ENCODE measurements at places on chromosomes 11 and 22.

DNA sequence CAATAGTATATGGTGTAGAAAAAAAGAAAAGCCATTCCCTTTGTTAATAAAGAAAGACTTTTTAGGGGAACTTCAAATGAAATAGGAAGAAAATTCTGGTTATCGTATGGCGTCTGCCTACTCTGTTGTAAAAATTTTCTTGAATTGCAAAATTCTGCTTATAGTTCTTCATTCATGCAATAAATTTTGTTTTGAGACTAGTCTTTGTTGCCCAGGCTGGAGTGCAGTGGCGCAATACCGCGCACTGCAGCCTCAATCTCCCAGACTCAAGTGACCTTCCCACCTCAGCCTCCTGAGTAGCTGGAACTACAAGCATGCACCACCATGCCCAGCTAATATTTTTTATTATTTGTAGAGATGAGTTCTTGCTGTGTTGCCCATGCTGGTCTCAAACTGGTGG is 5.8 kb downstream of the DDIAS start:
- DNase-seq: no peak

- no peak for DNase-seq
These were observed 58.2 kb downstream of the ZNF280B start for GRCh38 chr22:22450343-22450839.

DNA sequence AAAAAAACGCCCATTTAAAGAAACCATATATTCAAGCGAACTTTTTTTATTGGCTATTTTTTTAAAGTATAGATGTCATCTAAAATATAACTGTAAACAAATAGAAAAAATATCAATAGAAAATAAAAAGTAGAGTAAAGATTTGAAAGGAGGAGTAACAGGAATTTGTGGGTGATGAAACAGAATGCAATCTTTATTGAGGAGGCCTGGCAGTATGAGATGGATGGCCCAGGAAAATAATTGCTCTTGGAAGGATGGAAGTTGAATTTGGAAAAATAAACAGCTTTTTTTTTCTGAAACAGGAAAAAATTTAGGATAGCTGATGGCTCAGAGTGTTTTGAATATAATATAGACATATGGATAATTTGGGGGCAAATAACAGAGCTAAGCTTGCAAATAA is 219.0 kb downstream of the CASP12 start:
- DNase-seq: no peak

GRCh38 chr22:45426387-45426786 is 12.9 kb downstream of the RIBC2 start:
- DNase-seq: no peak

DNA sequence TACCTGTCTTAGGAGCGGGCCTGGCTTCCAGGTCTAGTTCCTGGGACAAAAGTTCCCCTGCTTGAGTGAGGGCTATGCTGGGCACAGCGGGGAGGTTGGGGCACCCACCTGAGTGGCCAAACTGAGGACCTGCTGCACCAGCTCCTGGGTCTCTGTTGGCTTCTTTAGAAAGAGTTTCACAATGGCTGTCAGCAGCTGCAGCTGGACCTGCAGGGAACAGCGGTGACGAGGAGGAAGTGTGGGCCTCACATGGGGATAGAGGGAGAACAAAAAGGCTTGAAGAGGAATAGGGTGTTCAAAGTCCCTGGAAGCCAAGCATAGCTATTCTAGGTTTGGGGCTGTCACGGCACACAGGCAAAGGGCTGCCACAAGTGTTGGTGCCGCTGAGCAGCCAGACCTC is 26.7 kb upstream of the RASL10A start:
- DNase-seq: no peak

DNA sequence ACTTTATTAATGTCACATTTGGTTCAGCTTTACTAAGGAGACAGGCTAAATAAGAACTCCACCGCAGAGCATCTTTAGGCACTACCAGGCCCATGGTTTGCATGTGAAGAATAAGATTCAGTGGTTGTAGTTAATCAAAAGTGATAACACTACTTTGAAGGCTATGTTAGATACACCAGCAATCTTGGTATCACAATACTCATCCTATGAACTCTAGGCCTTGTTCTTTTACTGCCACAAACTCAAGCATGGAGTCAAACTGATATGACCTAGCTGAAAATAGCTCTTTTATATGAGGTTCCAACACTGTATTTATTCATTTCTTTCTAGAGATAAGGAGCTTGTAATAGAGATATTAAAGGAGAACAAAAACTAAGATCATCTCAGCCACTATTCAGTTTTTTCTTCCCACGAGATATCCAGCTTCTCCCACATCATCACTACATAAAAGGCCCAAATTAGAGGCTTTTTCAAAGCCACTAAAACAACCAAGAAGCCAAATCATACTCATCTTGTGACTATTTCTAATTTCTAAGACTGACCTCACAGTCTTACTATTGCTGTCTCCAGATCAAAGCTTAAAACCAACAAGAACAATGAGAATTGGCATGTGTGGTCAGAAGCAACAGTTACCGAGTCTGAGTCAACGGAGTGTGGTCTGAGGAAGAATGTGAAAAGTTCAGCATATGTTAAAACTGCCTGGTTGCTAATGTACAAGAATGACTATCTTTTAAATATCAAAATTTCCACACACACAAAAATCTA is 25.1 kb upstream of the GUCY1A2 start:
- DNase-seq: no peak

DNA sequence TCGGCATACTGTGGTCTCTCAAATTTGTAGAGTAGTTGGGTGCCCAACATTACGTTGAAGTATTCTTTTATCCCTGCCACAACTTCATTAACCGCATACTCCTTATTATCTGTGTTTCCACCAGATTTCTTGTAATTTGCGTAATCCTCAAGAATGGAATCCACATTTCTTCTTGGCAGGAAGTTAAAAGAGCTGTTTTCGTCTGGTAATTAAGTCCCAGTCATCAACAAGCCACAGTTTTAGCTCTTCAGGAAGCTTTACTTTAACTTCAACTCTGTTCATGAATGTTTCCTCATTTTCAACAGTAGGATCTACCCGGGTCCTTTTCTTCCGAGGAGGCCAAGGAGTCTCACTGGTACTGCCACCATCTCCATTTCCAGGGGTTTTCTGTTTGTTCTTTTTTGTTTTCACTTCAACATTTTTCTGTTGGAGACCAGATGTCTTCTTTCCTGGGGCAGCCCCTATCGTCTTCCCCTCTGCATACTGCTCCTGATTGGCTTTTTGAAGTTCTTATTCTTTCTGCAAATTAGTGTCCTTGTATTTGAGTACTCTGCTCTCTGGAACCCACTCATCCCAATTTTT is 30.3 kb downstream of the PDE3B start:
- DNase-seq: no peak

GRCh38 chr11:104433751-104434150 is 269.8 kb upstream of the PDGFD start:
- no peak for DNase-seq

GRCh38 chr11:110777775-110778174 is 65.5 kb upstream of the ARHGAP20 start:
- no peak for DNase-seq

GRCh38 chr11:64586366-64586765 is 4.7 kb upstream of the SLC22A12 start:
- no peak for DNase-seq

DNA sequence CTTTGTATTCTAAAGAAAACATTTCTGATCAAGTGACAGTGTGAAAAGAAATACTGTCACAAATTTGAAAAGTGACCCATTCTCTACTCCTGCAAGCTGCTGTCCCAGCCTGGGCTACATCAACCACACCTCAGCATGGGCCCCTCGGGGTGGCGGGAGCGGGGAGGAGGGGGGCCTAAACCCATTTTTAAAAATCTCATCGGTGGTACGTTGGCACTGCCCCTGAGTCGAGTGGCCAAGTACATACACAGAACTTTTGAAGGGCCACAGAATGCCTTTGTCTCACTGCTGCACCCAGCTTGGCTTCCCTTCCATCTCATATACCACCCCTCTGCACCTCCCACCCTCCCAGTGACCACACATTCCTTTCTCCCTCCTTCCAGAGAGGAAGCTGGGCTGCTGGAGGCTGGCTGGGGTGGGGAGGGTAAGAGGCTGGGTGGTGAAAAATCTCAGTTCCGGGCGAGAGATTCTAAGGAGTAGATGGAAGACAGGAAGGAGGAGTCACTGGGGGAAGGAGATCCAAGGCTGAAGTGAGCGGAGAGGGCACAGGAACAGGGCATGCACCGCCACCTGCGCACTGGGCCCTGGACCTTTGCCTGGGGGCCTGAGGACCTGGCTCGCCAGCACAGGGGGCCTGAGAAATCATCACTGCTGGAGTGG is 21.1 kb downstream of the FXYD6 start:
- DNase-seq: no peak

GRCh38 chr22:39621826-39622225 is 51.3 kb downstream of the CACNA1I start:
- no peak for DNase-seq

DNA sequence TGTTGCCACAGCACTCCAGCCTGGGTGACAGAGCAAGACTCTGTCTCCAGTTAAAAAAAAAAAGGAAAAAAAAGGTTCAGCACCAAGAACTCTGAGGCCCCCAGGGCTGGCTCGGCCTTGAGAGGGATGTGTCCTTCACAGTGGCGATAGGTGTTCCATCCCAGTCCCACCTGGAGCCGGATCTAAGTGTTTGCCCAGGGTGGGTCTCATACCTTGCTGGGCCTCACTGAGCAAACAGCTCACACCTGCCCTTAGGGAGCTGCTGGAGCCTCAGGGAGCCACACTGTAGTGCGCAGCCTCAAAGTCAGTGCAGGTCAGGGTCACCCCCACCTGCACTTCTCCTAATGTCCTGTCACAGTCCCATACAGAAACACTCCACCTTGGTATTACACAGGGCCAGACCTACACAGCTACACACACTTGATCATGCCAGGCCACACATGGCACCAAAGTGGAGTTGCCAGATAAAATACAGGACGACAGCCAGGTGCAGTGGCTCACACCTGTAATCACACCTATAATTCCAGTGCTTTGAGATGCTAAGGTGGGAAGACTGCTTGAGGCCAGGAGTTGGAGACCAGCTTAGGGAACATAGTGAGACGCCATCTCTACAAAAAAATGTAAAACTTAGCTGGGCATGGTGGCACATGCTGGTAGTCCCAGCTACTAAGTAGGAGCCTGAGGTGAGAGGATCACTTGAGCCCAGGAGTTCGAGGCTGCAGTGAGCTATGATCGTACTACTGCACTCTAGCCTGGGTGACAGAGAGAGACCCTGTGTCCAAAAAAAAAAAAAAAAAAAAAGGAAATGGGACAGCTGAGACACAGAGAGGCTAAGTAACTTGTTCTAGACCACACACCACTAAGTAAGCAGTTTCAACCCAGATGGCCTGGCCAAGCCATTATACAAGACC is 7.3 kb downstream of the STARD10 start:
- no peak for DNase-seq

DNA sequence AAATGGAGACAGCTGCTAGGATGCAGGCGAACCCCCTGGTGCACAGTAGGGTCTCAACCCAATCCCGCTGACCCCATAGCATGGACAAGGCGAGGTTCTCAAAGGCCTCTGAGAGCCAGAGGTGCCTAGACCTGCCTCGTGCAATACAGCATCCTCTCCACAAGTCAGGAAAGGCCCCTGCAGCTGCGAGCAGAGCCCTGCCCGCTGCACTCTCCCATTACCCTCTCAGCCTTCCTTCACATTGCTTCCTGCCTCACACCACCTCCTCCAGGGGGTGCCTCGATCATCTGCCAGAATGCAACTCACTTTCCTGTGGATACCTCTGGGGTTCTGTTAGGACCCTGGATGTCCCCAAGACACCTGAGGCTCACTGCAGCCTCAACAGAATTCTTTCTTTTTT is 42.8 kb upstream of the TCF20 start:
- no peak for DNase-seq

GRCh38 chr11:97937501-97937900 is 1083.2 kb upstream of the CNTN5 start:
- DNase-seq: no peak

DNA sequence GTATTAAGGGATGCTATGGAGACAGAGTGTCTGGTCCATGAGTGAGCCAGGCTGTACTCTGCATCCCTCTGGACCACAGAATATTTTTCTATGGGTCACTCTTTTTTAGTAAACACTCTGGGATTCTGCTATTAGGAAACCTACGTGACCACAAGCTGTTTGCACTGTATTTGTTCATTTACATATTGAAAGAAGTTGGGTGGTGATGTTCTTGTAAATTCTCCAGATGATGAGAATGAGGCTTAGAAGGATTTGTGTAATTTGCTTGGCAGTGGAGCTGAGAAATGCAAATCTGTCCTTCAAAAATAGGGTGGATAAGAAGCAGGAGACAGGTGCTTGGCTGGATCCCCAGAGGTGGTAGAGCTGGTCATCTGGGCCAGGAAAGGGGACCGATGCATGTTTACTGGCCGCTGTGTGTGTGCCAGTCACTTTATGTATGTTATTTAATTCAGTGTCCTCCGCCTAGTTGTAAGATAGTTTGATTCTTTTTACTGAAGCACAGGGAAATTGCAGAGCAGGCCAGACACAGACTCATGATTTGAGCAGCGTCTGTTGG is 63.7 kb upstream of the HEPHL1 start:
- DNase-seq: no peak

- DNase-seq: no peak
These were observed 1.6 kb downstream of the CBX7 start for GRCh38 chr22:39150848-39151215.

Data from NCI-H446 treated with DMSO at 0.1 percent for 48 hours (cell line).